ENCODE measurements at places on chromosomes 3 and 15.

DNA sequence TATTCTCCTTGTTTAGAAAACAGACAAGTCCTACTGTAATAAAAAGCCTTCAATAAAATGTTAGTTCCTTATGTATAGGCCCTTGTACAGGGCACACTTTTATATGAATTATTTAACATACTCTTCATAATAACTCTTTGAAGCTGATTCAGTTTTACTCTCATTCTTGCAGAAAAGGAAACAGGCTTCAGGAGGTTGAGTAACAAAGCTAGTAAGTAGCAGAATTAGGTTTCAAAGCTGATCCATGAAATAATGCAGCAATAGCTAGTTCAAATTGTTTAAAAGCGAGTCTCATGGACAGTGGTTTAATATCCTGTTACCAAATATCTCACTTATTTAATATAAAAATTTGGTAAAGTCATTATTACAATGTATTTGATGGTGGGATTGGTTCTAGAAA lies 25.0 kb downstream of the TCF12 start:
- H3K27ac ChIP-seq: no peak overlapping the region
- no peaks in the 10 kb centered on the region for H3K27me3 ChIP-seq
- H3K4me1 ChIP-seq: no peaks in the 10 kb centered on the region
- H3K4me3 ChIP-seq: no peak overlapping the region
- DNase-seq: no peak
- H3K36me3 ChIP-seq: no peaks in the 10 kb centered on the region

- H3K27ac ChIP-seq: no peak overlapping the region
- no peaks in the 10 kb centered on the region for H3K27me3 ChIP-seq
- H3K36me3 ChIP-seq: no peaks in the 10 kb centered on the region
- no peak overlapping the region for H3K4me3 ChIP-seq
Measured at GRCh38 chr3:182058488-182058887, 346.8 kb downstream of the SOX2 start.

- H3K4me1 ChIP-seq: no peaks in the 10 kb centered on the region
- no peak overlapping the region for H3K4me3 ChIP-seq
- H3K36me3 ChIP-seq: no peaks in the 10 kb centered on the region
- no peak for DNase-seq
- no peaks in the 10 kb centered on the region for H3K27me3 ChIP-seq
- H3K27ac ChIP-seq: no peak overlapping the region
Measured at GRCh38 chr3:17243621-17244020, 358.9 kb downstream of the PLCL2 start.

- no peaks in the 10 kb centered on the region for H3K4me1 ChIP-seq
- no peak overlapping the region for H3K4me3 ChIP-seq
- H3K27ac ChIP-seq: no peak overlapping the region
- no peak for DNase-seq
- H3K36me3 ChIP-seq: no peaks in the 10 kb centered on the region
- H3K27me3 ChIP-seq: no peaks in the 10 kb centered on the region
Measured at GRCh38 chr3:24725514-24726255, 231.0 kb upstream of the THRB start.

GRCh38 chr3:196541684-196542445 lies 26.5 kb downstream of the WDR53 start:
- H3K4me3 ChIP-seq: no peak overlapping the region
- no peak overlapping the region for H3K27ac ChIP-seq
- H3K27me3 ChIP-seq: no peaks in the 10 kb centered on the region
- DNase-seq: no peak

- no peaks in the 10 kb centered on the region for H3K4me1 ChIP-seq
- H3K36me3 ChIP-seq: no peaks in the 10 kb centered on the region
- DNase-seq: no peak
- H3K27me3 ChIP-seq: no peaks in the 10 kb centered on the region
Measured at GRCh38 chr3:76949033-76949432, 90.9 kb upstream of the ROBO2 start.

- no peaks in the 10 kb centered on the region for H3K36me3 ChIP-seq
- H3K27ac ChIP-seq: no peak overlapping the region
- no peak overlapping the region for H3K4me3 ChIP-seq
- H3K27me3 ChIP-seq: no peaks in the 10 kb centered on the region
Measured at GRCh38 chr15:31371520-31372240, 45.0 kb downstream of the KLF13 start.

DNA sequence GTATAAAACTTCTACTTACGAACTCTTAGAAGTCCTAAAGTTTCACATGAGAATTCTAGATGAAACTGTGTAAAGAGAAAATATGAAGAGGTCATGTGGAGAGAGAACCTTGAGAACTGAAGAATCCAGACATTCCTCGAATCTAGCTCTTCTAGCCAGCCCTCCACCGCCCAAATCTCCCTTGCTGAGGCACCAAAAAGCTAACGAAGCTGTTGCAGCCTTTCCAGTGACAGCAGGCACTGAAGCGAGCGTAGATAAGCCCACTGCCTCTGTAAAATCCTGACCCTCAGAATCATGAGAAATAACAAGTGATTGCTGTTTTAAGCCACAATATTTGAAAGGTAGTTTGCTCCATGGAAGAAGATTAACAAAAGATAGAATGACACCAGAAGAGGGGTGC lies 134.0 kb downstream of the GOLGA6L6 start:
- DNase-seq: no peak
- no peak overlapping the region for H3K27ac ChIP-seq
- H3K4me1 ChIP-seq: no peaks in the 10 kb centered on the region

GRCh38 chr3:12195231-12195630 lies 36.5 kb upstream of the TIMP4 start:
- H3K4me1 ChIP-seq: no peaks in the 10 kb centered on the region
- no peak overlapping the region for H3K4me3 ChIP-seq
- no peaks in the 10 kb centered on the region for H3K27me3 ChIP-seq
- no peak for DNase-seq

Measured in breast epithelium (tissue), 4 donors.